AG09319 (cell line): ENCODE measurements at places on chromosomes 3 and 15.

DNA sequence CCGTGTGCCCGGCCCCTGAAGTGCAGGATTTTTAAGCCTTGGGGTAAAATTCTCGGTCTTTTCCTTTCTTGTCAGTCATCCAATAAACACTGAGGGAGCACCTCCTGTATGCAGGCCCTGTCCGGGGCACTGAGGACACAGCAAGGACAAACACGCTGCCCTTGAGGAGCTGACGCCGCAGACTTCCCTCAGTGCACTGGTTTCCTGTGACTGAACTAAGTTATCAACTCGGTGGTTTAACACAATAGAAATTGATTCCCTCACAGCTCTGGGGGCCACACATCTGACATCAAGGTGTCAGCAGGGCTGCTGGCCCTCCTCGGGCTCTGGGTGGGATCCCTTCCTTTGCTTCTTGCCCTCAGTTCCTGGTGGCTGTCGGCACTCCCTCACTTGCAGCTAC is 65.1 kb downstream of the ZNF445 start:
- no peak for DNase-seq

DNA sequence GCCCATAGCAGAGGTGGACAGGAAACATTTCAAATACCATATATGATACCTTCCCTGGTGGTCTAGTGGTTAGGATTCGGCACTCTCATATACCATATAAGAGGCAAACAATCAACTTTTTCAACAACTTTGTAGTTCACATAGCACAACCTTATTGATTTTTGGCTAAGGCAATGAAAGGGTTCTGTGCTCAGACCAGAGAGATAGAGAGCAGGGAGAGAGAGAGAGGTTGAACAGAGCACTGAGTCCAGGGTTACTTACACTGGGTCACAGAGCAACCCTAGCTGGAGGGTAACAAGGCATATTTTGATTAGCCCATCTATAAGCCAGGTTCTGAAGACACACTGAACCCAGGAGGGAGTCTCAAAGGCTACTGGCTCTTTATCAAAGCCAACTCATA is 83.8 kb downstream of the PLCH1 start:
- no peak for DNase-seq

- no peak for DNase-seq
Measured at GRCh38 chr3:50536471-50537180, 30.9 kb downstream of the C3orf18 start.

DNA sequence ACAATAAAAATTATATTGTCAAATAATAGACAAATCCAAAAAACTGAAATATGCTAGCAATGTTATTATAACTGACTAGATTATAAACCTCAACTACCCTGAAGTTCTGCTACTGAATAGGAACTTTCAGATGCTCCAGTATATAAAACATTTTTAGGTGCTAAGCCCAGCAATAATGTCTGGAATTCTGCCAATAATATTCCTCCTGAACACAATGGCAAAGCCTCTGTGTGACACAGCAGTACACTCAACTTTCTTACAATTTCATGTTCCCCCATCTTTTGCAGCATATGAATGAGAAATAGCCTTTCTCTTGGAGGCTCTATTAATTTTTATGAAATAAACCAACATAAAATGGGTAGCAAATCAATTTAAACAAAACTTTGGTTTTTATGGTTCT is 29.5 kb downstream of the ATOSA start:
- DNase-seq: no peak

- no peak for DNase-seq
Measured at GRCh38 chr15:33730815-33731214, 237.5 kb upstream of the CHRM5 start.

DNA sequence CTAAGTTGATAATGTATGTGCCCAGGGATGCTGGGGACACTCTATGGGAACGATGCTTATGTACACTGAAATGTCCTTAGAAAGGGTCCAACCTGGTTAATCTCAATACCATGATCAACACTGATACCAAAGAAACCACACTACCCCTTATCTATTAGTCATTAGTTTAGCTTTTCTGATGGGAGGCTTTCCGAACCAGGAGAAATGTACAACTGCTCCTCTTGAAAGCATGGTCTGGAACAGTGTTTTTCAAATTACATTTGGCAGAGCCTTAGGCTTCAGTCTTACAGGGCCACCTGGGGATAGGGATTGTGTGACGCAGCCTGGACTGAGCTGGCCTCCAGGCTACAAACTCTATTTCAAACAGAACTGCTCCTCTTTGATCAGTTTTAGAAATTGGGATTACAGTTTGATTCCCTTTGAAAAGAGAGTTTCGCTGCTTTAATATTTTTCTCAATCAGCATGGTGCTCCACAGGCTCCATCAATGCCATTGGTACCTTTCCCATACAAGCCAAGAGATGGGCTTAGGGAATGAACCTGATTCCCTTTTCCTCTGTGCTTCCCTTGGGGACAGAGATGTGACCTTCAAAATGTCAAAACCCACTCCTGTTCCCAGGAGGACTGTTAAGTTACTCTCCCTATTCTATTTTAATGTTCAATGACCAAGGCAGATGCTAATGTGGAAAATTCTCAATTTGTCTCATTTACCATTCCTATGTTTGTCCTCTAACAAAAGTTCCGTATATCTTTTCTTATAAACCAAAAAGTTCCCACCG is 296.0 kb upstream of the ADAMTS9 start:
- no peak for DNase-seq

DNA sequence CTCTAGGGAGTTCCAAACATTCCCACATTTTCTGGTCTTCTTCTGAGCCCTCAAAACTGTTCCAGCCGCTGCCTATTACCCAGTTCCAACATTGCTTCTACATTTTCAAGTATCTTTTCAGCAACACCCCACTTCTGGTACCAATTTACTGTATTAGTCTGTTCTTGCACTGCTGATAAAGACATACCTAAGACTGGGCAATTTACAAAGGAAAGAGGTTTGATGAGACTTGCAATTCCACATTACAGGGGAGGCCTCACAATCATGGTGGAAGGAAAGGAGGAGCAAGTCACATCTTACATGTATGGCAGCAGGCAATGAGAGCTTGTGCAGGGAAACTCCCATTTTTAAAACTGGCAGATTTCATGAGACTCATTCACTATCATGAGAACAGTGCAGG is 629.1 kb upstream of the NR2F2 start:
- DNase-seq: no peak

DNA sequence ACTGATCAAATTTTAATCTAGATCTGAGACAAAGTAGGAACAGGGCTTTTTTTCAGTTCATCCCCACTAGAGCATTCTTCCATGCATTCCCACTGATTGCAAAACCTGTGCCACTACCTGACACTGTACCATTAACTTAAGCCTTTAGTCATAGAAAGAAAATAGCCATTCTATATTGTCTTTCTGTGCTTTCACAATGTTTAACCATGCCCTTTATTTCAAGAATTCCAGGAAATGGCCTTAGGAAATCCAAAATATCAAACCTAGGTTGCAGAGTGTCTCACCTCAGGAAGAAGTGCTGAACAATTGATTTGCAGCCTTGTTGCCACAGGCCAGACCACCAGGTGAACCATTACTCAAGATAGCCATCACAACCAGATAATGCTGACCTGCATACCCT is 56.2 kb upstream of the TGFBR2 start:
- DNase-seq: no peak

DNA sequence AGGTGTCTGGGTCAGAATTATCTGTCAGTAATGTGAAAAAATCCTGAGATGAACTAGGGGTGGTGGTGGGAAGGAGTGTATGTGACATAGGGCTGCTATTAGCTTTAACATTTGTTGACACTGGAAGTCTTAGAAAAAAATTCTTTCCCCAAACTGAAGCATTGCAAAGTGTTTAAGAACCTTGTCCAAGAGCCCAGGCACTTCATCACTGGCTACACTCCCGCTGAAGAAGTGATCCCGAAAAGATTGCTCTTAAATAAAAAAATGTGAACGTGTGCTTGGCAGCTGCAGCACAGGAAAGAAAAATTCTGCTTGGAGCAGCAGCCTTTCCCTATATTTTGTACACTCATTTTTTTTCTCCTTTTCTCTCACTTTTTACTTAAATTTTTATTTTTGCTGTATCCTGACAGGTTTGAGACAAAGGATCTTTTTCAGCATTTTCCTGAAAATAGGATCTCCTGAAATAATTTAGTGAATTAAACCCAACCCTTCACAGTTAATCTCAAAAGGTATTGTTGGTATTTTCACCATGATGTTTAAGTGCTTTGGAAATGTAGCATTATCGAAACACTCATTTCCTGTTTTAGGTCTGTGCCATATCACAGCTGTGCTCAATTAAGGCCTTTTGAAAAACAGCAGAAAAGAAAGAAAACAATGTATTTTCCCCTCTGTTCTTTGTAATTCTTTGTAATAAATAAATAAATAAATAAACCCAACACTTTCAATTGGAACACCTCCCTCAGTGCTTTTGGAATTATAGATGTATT is 477.6 kb downstream of the ZNF385D start:
- peak; percentile 22 for DNase-seq

- no peak for DNase-seq
Measured at GRCh38 chr3:157170861-157171260, 10.9 kb upstream of the CCNL1 start.

DNA sequence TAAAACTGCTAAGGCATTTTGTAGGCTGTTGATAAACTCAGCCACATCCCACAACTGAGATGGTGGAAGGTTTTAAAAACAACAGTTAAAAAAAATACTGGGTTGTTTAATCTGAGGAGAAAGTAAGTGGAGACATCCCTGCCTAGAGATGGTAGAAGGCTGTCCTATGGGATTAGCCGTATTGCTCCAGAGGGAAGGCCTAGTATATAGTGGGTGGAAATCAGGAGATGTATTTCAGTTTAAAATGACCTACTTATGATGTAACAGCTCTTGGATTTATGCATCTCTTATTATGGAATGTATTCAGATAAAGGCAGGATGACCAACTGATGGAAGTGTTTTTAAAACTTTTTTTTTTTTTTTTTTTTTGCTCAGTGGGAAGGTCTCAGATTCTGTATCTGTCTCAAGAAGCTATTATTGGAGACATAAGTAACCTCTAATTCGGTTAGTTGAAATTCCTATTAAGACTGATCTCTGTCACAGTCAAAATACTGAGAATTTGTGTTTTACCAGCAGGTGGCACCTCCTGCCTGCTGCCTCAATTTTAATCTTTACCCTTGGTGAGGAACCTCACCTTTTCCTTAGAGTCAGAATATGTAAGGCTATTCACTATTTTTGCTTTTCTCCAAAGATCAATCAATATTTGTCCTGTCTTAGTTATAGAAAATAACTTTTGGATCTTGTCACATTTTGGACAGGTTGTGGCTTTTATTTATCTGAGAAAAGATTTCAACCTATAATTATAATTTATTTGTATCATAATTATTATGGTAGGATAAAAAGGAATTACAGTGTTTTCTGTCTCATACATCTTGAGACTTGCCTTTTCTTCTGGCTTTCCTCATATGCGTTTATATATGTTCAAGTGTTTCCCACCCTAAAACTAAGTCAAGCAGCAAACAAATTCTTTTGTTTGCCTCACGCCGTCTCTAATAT is 63.0 kb downstream of the VPS8 start:
- no peak for DNase-seq

GRCh38 chr3:66416556-66417304 is 84.1 kb downstream of the LRIG1 start:
- DNase-seq: no peak

DNA sequence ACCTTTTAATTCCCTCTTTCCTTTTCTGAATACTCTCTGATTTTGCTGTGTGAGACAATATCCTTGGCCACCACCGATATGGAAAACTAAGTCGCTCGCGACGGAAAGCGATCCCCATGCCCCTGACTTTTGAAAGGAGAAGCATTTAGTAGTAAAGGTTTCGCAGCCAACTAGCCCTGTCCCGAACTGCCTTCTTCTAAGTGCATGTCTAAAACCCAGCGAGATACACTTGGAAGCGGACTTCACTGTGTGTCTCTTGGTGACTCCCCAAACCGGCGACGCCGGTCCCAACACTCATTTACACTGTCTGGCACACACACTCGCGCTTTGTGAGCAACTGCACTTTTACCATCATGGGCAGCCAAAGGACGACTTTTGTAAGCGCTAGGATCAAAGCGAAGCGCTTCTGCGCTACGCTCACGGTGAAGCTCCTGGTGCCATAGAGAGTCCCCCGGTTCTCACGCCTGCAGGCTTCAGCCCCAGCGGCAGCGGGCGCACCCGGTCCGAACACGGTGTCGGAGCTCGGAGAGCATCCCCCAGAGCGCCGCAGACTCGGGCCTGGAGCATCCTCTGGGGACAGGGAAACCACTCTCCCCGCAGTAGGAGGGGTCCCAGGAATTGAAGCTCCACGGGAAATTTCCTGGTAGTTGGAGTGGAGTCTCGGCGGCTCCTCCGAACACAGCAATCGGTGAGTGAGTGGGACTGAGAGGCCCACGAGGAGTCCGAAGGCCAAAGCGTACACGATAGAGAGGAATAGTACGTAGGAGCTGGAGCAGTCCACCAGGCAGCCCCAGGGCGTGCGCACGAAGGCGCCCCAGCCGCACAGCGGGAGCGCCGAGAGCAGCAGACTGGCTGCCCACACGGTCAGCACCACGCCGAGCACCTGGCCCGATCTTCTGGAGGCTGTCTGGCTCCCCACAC is 1.4 kb downstream of the GPR149 start:
- DNase-seq: no peak

GRCh38 chr15:42402455-42403205 is 43.3 kb downstream of the CAPN3 start:
- no peak for DNase-seq

DNA sequence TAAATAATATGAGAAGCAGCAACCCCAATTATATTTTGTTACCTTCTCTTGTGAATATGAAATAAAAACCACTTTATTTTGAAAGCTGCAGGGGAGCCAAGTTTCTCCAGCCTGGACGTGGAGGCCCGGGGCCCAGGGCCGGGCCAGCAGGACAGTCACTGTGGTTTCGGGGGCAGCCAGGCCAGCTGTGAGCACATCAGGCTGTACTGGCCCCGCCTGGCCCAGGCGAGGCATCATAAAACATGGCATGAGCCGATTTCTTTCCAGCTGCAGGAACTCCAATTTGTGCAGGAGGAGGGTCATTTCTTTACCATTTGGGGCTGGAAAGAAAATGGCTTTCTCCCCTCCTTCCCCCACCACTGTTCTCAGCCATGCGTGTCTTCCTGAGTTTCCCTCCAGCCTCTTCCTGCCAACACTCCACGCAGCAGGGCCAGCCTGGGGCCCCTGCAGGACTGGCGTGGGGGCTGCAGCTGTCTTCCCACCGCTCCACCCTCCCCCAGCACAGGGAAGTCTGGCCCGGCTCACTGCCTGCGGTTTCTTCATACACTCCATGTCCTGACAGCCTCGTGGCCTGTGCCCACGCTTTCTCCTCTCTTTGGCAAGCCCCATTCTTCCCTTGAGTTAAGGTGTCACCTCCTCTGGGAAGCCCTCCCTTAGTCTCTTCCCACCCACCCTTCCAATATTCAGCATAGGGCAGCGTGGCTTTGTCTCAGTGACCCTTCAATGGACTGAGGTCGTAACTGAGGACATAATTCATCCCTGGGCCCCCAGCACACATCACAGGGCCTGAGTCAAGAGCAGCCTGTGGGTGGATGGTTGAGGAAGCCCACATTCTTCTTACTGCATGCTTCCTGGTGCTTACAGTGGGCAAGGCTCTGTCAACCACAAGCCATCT is 135.8 kb downstream of the CHSY1 start:
- no peak for DNase-seq
